CD8-positive, alpha-beta memory T cell (primary cell): ENCODE measurements at places on chromosomes 1 and 21.

GRCh38 chr1:4689271-4689935, 35.0 kb downstream of the AJAP1 start:
- no peak for DNase-seq

- DNase-seq: no peak
Observed at GRCh38 chr1:153353226-153353947, 4.3 kb upstream of the S100A9 start.

GRCh38 chr1:81582467-81582986, 218.2 kb upstream of the ADGRL2 start:
- no peak for DNase-seq

GRCh38 chr1:18955131-18955440, 1.4 kb downstream of the IFFO2 start:
- no peak for DNase-seq

DNA sequence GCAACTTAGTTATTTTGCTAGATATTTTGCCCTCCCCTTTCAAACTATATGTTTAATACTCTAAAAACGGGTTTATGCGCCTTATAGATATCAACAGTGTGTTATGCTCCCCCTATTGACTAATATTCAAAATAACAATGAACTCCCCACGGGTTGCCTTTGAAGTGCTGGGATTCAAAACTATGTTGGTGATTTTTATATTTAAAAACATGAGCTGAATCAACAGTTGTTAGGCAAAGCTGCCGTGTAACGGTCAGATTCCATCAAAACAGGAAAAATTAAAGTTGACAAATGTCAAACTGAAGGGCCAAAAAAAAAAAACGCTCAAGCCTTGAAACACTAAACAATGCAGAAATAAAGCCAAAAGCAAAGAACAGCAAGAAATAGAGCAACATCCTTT, 2.5 kb downstream of the TGFBR3 start:
- peak; percentile 27 for DNase-seq

- DNase-seq: no peak
Observed at GRCh38 chr1:160776178-160776577, 19.8 kb upstream of the LY9 start.
